ENCODE measurements at places on chromosomes 16 and 17.

- no peak for DNase-seq
Measured at GRCh38 chr17:62093188-62094155, 28.4 kb upstream of the MED13 start.

GRCh38 chr17:4329838-4330237 is 36.6 kb downstream of the UBE2G1 start:
- no peak for DNase-seq

- DNase-seq = no peak
Measured at GRCh38 chr16:4264546-4264945, 8.3 kb downstream of the TFAP4 start.

DNA sequence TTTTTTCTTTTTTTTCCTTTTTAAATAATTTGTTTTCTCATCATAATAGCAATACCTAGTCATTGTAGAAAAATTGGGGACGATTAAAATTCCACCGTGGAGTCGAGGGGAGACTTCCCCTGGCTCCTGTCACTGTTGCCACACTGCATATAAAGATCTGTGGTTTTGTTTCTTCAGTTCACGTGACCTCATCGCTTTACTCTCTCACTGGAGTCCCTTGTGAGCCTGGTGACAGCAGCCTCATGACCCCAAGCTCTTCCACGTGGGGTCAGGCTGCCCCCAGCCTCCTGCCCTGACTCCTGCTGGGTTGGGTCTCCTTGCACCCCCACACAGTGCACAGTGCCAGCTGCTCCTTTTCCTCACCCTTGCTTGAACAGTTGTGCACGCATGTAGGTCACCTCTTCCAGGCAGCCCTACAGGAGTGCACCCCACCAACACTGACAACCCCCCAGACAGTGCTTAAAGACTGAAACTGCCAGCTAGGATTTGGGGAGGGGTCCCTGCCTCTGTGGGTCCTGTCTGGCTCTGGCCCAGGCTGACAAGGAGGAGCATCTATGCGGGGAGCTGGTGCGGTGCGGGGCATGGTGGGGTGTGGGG is 7.3 kb upstream of the METRNL start:
- no peak for DNase-seq

GRCh38 chr17:20852990-20853370 is 189.8 kb downstream of the USP22 start:
- no peak for DNase-seq

Data from stimulated activated CD8-positive, alpha-beta memory T cell treated with anti-CD3 and anti-CD28 coated beads, Interleukin-2, amount 100 ng/mL, for 1 hour (primary cell).